ENCODE measurements at places on chromosomes 6 and 20. TPM values are rescaled to one million over a fixed set of nuclear protein-coding genes. Genes with fewer than 3 reads are reported as not detected.
A peak's percentile ranks its signal among the peaks of the same experiment; 100 is the strongest.

Gene RAMACL
- total RNA-seq: 0.15 TPM

Gene TFAP2C
- 6.9 TPM for total RNA-seq

Gene OVOL2
- 0.86 TPM for total RNA-seq

Gene RAB22A
- 9.9 TPM for total RNA-seq

Gene LY6G5C
- total RNA-seq: 1.7 TPM

Gene DNMT3B
- total RNA-seq: 22.2 TPM

Gene PRICKLE4
- 2.9 TPM for total RNA-seq

- no peak for DNase-seq
- no peak overlapping the region for H3K27ac ChIP-seq
- H3K27me3 ChIP-seq: no peaks in the 10 kb centered on the region
- no peak overlapping the region for H3K4me3 ChIP-seq
- no peaks in the 10 kb centered on the region for H3K4me1 ChIP-seq
These were observed 22.2 kb downstream of the CHMP4B start for GRCh38 chr20:33833333-33833732.

DNA sequence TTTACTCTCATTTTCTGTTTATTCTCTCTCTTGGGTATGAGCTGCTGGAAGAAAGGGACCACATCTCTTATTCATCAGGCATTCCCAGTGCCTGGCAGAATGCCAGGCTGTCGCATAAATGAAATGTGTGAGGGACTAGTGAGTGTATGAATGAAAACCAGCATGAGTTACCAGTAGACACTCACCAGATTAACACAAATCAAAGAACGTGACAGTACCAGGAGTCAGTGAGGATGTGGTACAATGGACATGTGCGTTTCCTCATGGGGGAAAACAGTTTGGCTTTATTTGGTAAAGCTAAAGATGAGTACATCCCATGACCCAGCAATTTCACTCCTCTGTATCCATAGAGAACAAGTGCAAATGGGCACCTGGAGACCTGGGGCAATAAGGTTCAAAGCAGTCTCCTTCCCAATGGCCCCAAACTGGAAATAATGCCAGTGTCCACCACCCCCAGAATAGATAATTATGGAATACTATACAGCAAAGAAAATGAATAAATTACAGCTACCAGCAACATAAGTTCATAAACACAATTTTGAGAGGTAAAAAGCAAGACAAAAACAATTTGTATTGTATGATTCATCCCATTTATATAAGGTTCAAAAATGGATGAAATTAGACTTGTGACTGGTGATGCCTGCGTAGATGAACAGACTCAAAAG, 93.3 kb downstream of the CDH22 start:
- H3K4me1 ChIP-seq: peaks cover 29% of the 10 kb centered on the region
- no peaks in the 10 kb centered on the region for H3K27me3 ChIP-seq
- no peak overlapping the region for H3K4me3 ChIP-seq
- no peak for DNase-seq

- no peak overlapping the region for H3K4me3 ChIP-seq
- H3K27me3 ChIP-seq: peaks cover 7% of the 10 kb centered on the region
- DNase-seq: no peak
- no peaks in the 10 kb centered on the region for H3K4me1 ChIP-seq
These were observed 81.2 kb downstream of the KCNQ5 start for GRCh38 chr6:72703093-72703492.

- H3K27me3 ChIP-seq: no peaks in the 10 kb centered on the region
- H3K27ac ChIP-seq: no peak overlapping the region
- no peak for DNase-seq
- H3K36me3 ChIP-seq: no peaks in the 10 kb centered on the region
These were observed 43.8 kb downstream of the ERMARD start for GRCh38 chr6:169795196-169795595.

- H3K27ac ChIP-seq: 0 out of 2 replicates have a peak overlapping the region, but pooled peaks have one; percentile 6
- no peak for DNase-seq
- no peaks in the 10 kb centered on the region for H3K27me3 ChIP-seq
- peaks cover 40% of the 10 kb centered on the region for H3K4me1 ChIP-seq
- 0 out of 2 replicates have a peak, but pooled peaks cover 3% of the 10 kb centered on the region for H3K36me3 ChIP-seq
These were observed 3.0 kb downstream of the SRC start for GRCh38 chr20:37348792-37349516.

- H3K4me3 ChIP-seq: no peak overlapping the region
- H3K4me1 ChIP-seq: no peaks in the 10 kb centered on the region
- no peak overlapping the region for H3K27ac ChIP-seq
- no peaks in the 10 kb centered on the region for H3K36me3 ChIP-seq
- H3K27me3 ChIP-seq: no peaks in the 10 kb centered on the region
- no peak for DNase-seq
These were observed 16.8 kb downstream of the SOX4 start for GRCh38 chr6:21610341-21610740.

DNA sequence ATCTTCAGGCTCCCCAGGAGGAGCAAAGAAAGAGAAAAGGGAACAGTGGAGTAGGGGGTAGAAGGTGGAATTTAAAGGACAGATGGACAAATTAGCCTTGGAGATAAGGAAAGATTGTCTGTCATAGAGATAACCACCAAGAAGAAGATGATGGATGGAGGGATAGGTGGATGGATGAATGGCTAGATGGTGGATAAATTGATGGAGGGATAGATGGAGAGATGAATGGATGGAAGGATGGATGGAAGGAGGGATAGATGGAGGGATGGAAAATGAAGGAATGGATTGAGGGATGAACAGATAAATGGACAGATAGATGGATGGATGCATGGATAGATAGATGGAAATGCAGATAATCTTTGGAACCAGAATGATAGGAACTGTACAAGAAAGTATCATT, 102.8 kb downstream of the TNFAIP3 start:
- DNase-seq: no peak
- no peaks in the 10 kb centered on the region for H3K4me1 ChIP-seq

DNA sequence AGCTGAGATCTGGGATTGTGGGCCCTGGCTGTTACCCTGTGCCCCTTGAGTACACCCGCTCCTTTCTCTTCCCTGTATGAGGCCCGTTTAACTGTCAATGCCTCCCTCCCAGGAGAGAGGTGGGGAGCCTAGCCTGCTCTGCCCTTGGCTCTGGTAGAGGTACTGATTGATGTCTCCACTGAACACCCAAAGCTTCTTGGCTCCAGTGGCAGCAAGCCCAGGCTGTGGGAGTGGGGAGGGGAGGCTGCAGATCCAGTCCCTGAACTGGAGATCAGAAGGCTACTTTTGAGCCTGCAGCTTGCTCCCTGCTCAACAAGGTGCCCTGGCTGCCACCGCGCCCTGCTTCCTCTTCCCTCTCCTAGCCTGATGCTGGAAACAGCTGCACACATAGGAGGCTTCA, 7.5 kb downstream of the LRRC73 start:
- peaks cover 42% of the 10 kb centered on the region for H3K36me3 ChIP-seq
- peaks cover 9% of the 10 kb centered on the region for H3K4me1 ChIP-seq
- no peak overlapping the region for H3K27ac ChIP-seq

- no peak overlapping the region for H3K4me3 ChIP-seq
- no peaks in the 10 kb centered on the region for H3K4me1 ChIP-seq
- no peaks in the 10 kb centered on the region for H3K36me3 ChIP-seq
- no peaks in the 10 kb centered on the region for H3K27me3 ChIP-seq
- no peak overlapping the region for H3K27ac ChIP-seq
- DNase-seq: no peak
These were observed 177.8 kb downstream of the OGFRL1 start for GRCh38 chr6:71466362-71466761.

DNA sequence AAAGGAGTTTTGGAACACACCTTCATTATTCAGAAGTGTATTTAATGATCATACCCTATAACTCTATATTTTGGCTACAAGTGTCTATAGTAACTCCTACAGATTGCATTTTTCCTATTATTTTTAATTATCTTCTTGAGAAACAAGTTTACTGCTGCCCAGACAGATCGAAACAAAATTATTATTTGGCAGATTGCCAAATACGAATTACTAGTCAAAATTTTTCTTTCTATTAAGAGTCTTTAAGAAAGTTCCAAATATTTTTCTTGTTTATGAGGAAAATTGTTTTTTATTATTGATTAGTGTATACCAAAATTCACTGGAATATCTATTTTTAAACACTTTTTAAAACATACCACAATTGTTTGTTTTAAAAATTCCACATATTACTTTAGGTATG, 821.9 kb upstream of the SLC35B3 start:
- no peaks in the 10 kb centered on the region for H3K4me1 ChIP-seq
- DNase-seq: no peak
- H3K36me3 ChIP-seq: no peaks in the 10 kb centered on the region

DNA sequence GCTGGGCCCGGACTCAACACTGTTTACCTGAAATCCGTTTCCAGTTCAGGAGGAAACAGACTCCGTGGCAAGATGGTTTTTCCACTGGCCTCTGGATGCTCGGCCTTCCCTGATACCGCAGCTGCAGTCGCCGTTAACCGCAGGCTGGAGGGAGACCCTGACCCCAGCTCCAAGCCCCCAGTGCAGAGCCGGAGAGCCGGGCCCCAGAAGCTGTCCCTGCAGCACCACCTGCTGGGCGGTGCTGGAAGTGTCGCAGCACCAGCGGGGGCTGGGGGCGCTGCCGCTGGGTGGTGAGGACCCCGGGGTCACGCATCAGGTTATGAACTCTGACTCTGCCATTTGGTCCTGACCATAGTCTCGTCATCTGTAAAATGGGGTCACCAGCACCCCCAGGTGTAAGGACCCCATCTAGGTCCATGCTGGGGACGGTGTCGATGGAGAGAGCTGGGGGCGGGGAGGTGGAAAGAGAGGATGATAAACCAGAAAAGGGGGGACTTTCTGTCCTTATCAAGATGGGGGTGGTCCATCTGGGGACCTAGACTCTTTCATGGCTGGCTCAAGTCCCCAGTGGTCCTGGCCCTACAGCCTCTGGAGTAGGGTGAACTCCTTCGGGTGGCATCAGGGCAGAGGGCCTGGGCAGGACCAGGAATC, 20.8 kb upstream of the CHRNA4 start:
- no peak overlapping the region for H3K4me3 ChIP-seq
- no peaks in the 10 kb centered on the region for H3K27me3 ChIP-seq
- no peaks in the 10 kb centered on the region for H3K4me1 ChIP-seq
- DNase-seq: no peak
- no peaks in the 10 kb centered on the region for H3K36me3 ChIP-seq

DNA sequence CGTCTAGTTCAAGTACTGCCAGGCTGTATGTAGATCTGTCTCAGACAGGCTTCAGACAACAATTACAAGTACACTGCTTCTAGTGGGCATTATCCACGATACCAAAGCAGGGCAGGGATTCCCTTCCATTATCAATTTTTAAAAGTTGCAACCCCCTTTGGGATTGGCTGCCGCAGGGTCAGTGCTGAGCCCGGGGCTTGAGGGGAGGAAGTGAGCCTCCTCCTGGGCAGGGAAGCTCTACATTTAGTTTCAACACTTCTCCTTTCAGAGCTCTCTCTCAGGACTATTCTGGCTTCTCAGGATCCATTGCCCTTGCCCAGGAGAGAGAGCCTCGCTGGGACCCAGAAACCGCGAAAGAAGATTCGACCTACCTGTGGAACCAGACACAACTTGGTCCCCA, 1.5 kb downstream of the HTR1B start:
- peaks cover 8% of the 10 kb centered on the region for H3K4me1 ChIP-seq
- no peak overlapping the region for H3K27ac ChIP-seq
- no peak for DNase-seq
- H3K4me3 ChIP-seq: no peak overlapping the region
- no peaks in the 10 kb centered on the region for H3K27me3 ChIP-seq
- H3K36me3 ChIP-seq: no peaks in the 10 kb centered on the region

GRCh38 chr6:15317934-15318902, 72.3 kb downstream of the JARID2 start:
- peaks cover 7% of the 10 kb centered on the region for H3K4me1 ChIP-seq
- no peak overlapping the region for H3K27ac ChIP-seq
- no peaks in the 10 kb centered on the region for H3K36me3 ChIP-seq

DNA sequence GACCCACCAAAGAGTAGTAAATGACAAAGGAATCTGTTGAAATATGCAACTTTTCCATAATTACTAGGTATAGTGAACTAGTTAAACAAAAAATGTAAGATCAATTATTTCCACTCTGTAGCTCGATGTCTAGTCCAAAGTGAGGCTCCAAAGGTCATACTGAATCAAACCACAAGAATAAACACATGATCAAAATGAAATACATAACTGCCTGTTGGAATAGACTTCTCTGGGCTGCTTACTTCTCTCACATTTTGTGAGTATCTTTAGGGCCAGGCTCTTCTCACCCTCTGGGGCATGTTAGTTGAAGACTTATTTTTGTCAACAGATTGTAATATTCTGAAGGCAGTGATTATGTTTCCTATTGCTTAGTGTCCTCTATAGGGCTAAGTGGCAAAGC, 103.7 kb upstream of the TMEM170B start:
- no peak overlapping the region for H3K4me3 ChIP-seq
- H3K4me1 ChIP-seq: peaks cover 37% of the 10 kb centered on the region
- H3K27me3 ChIP-seq: no peaks in the 10 kb centered on the region
- H3K27ac ChIP-seq: no peak overlapping the region

All from HCT116 (cell line).